ENCODE measurements at places on chromosomes 7 and 10.
A peak's percentile ranks its signal among the peaks of the same experiment; 100 is the strongest.

DNA sequence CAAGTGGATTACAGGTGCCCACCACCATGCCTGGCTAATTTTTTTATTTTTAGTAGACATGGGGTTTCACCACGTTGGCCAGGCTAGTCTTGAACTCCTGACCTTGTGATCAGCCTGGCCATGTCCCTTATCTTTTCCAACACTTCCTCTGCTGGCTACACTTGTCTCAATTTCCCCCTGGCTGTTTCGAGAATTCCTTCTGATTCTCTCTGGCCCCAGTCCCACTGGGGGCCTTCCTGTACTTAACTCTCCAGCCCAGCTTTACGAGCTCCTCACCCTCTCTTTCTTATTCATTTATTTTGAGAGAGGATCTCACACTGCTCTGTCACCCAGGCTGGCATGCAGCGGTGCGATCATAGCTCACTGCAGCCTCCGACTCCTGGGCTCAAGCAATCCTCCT, 8.5 kb downstream of the EPHB4 start:
- no peak for DNase-seq

GRCh38 chr10:30438021-30438850, 4.3 kb downstream of the MAP3K8 start:
- DNase-seq, result no peak

GRCh38 chr10:109915566-109915965, 7.7 kb downstream of the XPNPEP1 start:
- DNase-seq, result no peak

- DNase-seq, result peak; percentile 43
These were observed 68.4 kb upstream of the PDCD4 start for GRCh38 chr10:110803239-110803749.

DNA sequence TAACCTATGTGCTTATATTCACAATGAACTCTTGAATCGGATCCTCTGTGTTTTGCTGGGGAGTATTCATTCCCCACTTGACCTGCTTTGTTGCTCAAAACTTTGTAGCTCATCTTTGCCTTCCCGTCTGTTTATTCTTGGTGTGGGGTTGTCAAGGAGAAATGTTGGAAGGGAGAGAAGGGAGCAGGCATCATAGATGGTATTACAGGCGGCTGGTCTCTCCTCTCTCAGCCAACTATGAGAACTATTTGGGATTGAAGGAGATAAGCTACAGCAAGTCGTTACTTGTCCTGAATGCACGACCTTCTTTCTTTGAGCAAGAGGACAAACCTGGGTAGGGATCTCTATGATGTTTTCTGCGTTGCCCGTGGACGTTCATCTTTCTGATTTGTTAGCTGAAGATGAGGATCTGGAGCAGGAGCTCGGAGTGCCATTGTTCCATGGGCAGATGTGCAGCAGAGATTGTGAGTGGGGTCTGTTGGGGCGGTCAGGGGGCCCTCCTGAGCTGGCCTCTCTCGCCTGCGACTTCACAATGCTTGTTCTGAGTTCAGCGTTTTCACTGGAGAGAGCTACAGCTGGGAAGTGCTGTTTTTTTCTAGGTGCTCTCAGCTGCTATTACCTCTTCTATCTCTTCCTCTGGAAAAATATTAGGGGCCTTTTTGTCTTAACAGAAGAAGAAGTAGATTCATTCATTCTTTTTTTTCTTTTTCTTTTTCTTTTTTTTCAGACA, 126.9 kb upstream of the KLF6 start:
- no peak for DNase-seq

GRCh38 chr7:140206616-140207389, 30.0 kb upstream of the KDM7A start:
- DNase-seq, result no peak

DNA sequence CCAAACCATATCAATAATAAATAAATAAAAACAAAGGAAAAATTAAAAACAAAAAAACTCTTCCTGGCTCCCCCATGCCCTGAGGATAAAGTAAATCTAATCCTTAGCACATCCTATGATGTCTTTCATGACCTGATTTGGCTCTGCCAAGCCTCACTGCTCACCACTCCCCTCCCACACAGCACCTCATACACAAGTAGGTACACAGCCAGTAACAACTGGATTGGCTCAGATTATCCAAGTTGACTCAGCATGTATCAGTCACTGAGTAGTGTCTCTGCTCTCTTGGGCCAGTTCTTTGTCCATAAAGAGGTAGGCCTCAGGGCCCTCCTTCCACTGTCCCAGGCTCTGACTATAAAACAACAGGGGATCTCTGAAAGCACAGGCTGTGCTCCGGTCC, 99.6 kb downstream of the STRA8 start:
- DNase-seq, result no peak
